Stimulated activated CD8-positive, alpha-beta memory T cell treated with anti-CD3 and anti-CD28 coated beads, Interleukin-15, amount 100 ng/mL, for 4 hours (primary cell): ENCODE measurements at places on chromosomes 16 and 17.

GRCh38 chr17:16969931-16970906 is 1.7 kb downstream of the TNFRSF13B start:
- DNase-seq = no peak

DNA sequence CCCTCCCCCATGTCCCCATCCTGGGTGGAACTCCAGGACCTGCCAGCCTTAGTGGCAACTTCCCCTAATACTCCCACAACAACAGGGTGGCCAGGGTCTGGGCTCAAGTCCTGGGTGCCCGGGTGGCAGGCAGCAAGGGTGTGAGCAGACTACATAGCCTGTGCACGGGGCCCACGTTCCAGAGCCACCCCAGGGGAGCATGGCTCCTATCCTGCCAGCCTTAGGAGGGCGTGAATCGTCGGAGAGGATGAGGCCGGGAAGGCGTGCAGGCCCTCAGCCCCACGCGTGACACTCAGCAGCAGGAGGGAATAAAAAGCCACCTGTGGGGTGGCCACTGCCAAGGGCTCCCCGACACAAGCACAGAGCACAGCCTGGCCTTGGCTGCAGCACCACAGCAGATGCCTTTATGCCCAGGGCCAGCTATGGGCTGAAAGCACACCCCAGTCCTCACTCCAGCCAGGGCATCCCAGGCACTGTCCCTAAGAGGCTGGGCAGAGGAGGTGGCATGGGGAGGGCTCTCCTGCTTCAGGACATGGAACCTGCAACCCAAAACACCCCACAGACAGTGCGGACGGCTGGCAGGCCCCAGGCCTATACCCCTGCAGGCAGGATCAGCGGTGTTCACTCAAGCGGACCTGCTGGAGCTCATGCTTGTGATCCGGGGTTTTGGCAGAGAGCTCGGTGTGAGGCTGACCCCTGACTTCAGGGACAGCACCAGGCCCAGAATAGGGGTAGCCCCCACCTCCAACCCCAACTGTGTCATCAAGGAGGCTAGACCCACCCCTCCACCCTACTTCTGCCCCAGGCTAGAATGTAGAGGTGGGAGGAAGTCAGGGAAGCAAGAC is 2.7 kb downstream of the BCAR1 start:
- no peak for DNase-seq

DNA sequence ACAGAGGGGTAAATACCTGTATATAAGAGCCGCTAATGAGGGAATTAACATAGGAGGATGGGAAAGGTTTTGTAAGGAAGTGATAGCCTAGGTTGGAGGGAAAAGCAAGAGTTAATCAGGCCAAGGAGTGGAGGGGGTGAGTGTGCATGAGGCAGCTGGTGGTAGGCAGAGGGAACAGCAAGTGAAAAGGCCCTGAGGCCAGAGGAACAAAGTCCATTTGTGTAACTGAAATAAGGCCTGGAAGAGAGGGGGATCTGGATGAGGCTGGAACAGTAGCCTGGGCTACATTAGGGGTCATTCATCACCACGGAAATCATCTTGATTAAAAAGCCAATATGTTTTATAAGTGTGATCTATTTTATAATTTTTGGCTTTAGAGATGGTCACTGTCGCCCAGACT is 45.7 kb downstream of the FZD2 start:
- no peak for DNase-seq

DNA sequence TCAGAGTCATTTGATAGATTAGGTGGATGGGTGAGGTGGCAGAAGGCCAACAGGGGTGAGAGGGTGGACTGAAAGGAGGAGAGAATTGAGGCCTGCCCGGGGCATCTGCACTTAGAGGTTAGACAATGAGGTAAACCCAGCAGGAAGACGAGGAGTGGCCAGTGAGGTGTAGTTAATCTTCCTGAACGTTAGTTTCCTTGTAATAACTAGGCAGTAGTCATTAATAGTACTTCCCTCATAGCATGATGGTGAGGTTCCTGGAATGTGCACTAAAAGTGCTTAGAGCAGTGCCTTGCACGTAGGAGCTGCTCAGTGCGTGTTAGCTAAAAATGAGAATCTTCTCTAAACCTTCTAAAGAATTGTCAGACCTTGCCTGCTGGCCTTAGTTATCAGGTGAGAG is 13.5 kb upstream of the KSR1 start:
- DNase-seq = no peak

- DNase-seq = no peak
These were observed 388.5 kb upstream of the CA10 start for GRCh38 chr17:52546990-52547389.

DNA sequence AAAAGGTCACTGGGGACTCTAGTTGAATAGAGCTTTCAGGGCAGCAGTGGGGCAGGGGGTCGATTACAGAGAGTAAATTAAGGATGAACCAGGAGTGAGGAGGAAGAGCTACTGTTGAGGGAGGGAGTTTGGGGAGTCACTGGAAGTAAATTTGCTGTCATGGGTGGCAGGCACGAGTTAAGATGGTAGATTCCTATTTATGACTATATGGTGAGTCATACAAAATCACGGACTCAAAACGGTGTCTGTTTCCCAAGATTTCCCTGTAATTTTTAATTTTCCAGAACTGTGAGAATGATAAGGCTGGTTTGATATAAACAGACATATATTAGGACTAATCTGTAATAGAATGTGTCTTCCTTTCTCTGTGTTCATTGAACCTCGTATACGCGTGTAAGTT is 287.6 kb upstream of the GOT2 start:
- DNase-seq = no peak

- DNase-seq = no peak
These were observed 11.4 kb upstream of the KREMEN2 start for GRCh38 chr16:2952679-2953078.

GRCh38 chr17:19417611-19418010 is 6.6 kb downstream of the RNF112 start:
- DNase-seq = no peak

DNA sequence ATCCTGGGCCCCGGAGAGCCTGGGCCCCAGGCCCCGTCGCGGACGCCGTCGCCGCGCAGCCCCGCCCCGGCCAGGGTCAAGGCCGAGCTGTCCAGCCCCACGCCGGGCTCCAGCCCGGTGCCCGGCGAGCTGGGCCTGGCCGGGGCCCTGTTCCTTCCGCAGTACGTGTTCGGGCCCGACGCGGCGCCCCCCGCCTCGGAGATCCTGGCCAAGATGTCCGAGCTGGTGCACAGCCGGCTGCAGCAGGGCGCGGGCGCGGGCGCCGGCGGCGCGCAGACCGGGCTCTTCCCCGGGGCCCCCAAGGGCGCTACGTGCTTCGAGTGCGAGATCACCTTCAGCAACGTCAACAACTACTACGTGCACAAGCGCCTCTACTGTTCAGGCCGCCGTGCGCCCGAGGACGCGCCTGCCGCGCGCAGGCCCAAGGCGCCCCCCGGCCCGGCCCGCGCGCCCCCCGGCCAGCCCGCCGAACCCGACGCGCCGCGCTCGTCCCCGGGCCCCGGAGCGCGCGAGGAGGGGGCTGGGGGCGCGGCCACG is 36.8 kb upstream of the ZC3H18 start:
- DNase-seq = no peak

DNA sequence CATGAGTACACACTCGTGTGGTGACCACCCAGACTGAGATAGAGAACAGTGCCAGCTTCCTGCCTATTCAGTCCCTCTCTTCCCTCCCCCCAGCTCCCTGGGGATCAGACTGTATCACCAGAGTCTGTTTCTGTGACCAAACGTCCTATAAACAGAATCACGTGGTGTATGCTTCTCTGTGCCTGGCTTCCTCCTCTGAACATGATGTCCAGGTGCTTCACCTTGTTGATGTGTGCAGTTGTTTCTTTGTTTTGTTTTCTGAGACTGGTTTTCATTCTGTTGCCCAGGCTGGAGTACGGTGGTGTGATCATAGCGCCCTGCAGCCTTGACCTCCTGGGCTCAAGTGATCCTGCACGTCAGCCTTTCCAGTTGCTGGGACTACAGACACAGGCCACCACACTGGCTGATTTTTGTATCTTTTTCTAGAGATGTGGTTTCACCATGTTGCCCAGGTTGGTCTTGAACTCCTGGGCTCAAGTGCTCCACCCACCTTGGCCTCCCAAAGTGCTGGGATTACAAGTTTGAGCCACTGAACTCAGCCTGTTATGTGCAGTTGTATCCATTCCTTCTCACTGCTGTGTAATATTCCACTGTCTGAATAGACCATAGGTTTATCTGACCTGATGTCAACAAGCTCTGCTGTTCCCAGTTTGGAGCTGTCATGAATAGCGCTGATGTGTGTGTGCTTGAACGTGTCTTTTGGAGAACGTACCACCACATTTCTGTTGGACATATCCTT is 28.9 kb upstream of the PRM1 start:
- DNase-seq = no peak

DNA sequence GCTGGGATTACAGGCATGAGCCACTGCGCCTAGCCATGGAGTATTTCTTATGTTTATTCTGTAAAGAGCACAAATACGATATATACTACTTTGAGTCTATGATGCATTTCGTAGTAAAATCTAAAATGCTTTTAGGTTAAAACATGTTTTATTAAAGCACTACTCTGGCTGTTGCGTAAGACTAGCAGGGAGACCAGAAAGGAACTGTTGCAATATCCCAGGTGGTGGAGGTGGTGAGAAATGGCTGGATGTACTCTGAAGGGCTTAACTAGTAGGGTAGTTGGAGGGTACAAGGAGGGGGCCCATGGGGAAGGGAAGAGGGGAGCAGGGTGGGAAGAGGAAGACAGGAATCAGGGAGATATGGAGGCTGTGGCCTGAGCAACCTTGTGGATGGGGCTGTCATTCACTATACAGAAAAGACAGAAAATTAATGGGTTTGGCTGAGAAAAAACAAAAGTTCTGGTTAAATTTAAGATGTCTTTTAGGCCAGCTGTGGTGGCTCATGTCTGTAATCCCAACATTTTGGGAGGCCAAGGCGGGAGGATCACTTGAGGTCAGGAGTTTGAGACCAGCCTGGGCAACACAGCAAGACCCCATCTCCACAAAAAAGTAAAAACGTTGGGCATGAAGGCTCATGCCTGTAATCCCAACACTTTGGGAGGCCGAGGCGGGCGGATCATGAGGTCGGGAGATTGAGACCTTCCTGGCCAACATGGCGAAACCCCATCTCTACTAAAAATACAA is 35.8 kb downstream of the ST3GAL2 start:
- no peak for DNase-seq
